D341Med (cell line): ENCODE measurements at places on chromosomes 2 and 18.
A peak's percentile ranks its signal among the peaks of the same experiment; 100 is the strongest.

GRCh38 chr18:55918444-55918843, 330.5 kb upstream of the TCF4 start:
- no peak for DNase-seq

DNA sequence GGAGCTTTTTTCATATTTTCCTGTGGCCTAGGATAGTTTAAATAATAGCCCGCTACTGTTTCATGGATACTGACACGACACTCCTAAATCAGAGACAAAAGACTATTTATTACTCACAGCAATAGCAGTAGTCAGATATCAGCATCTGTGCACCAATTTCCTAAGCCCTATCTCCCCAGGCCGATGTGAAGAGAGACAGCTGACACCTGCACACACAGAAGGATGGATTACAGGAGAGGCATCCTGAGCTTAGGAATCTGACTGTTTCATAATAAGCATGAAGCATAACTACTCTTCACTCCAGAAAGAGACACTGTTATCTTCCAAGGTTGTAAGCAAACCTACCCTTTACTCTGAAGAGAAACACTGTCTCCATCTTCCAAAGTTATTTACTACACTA, 105.4 kb downstream of the ATL2 start:
- DNase-seq, result no peak

GRCh38 chr18:36158266-36158867, 28.7 kb downstream of the ELP2 start:
- no peak for DNase-seq

DNA sequence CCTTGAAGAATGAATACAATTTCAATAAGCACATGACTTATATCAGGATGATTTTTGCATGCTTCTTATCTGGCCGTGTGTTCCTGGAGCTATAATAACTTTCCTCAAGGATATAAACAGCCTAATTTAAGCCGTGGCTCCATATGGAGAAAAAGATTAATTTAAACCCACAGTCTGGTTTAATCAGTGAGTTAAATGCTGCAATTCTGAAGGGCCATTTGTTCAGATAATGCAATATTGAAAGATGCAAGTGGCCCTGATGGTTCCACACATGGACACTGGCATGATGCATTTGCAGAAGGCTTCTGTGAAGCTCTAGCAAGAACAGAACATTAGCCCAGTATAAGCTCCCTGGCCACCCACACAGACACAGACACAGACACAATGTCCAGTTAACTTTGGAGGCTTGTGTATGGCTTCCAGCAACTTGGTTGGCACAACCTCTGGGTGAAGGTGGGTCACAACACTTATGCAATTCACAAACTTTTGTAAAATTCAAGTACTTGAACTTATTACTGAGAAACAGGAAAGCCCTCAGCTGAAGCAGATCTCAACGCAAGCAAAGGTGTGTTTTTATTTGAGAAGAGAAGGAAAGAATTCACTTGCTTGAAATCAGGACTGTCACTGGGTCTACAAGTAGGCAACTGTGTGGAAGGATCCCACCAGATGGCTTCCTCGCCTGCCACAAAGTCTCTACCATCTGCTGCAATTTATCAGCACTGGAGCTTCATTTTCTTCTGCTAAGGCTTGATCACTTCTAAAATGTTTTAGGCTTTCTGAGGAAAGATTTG, 63.3 kb downstream of the MDH1 start:
- no peak for DNase-seq

GRCh38 chr2:197159661-197160211, 150.8 kb downstream of the ANKRD44 start:
- DNase-seq, result no peak

GRCh38 chr2:95526360-95527341, 42.1 kb upstream of the TRIM43B start:
- peak; percentile 82 for DNase-seq

DNA sequence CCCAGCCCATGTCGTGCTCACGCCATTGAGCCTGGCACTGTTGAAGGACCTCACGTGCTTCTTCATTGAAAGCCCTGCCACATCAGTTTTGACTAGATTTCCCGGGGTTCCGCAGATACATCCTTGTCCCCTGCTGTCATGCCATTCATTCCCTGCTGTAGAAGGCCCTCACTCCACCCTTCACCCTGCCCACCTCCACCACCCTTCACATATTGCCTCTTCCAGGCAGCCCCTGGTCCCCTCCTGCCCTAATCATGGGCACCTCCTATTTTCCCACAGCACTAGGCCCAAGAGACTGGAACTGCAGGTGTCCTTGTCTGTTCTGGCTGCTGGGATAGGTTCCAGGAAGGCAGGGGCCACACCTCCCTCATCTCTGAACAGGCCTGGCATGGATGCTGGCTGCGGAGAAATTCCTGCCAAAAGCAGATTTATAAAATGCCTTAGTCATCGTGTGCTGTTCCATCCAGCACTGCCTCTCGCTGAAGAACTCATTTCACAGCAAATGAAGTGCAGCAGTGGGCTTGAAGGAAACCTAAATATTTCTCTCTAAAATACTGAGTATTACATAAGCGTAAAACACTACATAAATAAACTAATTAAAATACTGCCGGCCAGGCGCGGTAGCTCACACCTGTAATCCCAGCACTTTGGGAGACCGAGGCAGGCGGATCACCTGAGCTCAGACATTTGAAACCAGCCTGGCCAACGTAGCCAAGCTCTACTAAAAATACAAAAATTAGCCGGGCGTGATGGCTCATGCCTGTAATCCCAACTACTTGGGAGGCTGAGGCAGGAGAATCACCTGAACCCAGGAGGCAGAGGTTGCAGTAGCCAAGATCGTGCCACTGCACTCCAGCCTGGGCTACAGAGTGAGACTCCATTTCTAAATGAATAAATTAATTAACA, 38.4 kb downstream of the EIF4E2 start:
- DNase-seq, result no peak

DNA sequence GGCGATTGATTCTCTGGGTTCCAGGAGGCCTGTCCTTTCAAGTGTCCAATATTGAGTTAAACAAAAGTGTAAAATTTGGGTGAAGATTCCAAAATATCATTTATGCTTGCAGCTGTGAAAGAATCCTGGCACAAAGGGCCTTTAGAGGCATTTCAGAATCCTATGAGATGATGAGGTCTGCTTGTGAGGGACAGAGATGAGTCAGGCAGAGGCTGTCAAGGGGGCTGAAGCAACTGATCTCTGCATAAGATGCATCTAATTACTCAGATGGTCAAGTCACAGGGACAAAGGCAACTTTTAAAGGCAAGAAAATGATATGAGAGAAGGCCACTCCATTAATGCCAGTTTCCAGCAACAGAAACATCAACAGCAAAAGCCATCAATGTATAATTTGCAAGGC, 78.8 kb downstream of the FHOD3 start:
- no peak for DNase-seq

DNA sequence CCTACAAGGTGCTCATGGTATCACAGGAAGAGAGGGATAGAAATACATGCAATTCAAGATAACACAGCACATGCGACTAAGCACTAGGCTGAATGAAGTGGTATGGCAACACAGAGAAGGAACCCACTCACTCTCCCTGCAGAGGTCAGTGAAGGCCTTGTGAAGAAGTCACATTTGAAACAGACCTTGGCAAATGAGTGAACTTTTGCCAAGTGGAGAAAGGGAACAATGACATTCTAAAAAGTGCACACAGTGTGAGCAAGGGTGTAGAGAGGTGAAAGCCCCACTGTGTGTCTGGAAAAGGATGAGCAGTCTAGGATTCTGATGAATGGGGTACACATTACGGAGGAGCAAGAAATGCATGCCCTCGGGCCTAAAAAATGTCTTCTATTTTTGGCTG, 23.3 kb downstream of the KLF7 start:
- DNase-seq, result no peak

GRCh38 chr2:144431392-144431783, 88.5 kb downstream of the ZEB2 start:
- no peak for DNase-seq

GRCh38 chr2:230775737-230776136, 63.1 kb downstream of the CAB39 start:
- no peak for DNase-seq

GRCh38 chr2:204010628-204011560, 74.3 kb downstream of the ICOS start:
- DNase-seq, result no peak

DNA sequence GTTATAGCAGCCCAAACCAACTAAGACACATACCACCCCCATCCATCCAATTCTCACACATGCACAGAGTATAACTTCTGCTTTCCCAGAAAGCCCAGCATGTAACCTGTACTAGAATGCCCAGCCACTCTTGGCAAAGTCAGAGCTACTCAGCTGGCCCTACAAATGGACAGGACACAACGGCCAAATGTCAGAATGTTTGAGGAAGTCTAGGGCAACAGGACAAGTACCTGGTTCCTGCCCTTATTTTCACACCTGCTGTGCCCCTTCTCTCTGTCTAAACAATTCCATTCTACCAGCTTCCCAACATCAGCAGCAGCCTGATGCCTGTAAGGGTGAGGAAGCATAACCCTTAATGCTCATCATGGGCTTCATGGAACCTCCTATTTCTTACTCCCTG, 15.1 kb upstream of the BZW1 start:
- DNase-seq, result no peak

- no peak for DNase-seq
Observed at GRCh38 chr2:40428439-40428838, 23.5 kb downstream of the SLC8A1 start.

DNA sequence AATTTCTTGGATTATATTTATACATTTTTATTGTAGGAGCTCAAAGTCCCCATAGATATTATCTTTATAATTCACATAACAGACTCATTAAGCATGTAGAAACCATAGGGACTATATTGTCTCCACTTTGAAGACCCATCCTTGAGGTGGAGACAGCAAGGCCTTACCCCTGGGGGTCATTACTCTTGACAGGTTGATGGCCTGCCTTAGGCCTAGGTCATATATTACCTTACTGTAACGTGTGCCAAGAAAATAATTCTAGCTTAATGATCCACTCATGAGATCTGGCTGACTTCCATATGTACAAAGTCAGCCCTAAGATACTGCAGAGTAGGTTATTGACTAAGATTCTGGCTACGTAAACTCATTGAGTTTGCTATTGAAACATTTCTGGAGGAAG, 65.4 kb upstream of the GLS start:
- DNase-seq, result no peak

DNA sequence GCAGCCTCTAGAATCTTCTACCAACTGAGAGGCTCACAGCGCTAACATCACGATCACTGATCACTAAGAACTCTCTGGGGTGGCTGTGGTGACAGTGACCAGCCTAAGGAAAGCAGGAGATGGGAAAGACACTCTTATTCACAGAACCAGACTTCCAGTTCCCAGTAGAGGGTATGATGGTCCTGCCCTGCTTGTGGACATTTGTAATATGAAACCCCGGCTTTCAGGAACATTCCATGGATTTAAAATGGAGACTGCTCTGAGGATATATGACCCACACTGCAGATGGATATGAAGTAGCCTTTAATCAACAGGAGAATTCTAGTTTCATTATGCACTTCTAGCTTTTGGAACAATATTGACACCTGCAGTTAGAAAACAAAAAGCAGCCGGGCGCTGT, 131.8 kb downstream of the AFF3 start:
- DNase-seq, result no peak

- DNase-seq, result no peak
Observed at GRCh38 chr2:80887841-80888378, 583.4 kb upstream of the LRRTM1 start.

- no peak for DNase-seq
Observed at GRCh38 chr2:30800159-30800558, 7.1 kb downstream of the CAPN13 start.

GRCh38 chr18:75066936-75067335, 142.0 kb downstream of the PTGR3 start:
- DNase-seq, result peak; percentile 9

DNA sequence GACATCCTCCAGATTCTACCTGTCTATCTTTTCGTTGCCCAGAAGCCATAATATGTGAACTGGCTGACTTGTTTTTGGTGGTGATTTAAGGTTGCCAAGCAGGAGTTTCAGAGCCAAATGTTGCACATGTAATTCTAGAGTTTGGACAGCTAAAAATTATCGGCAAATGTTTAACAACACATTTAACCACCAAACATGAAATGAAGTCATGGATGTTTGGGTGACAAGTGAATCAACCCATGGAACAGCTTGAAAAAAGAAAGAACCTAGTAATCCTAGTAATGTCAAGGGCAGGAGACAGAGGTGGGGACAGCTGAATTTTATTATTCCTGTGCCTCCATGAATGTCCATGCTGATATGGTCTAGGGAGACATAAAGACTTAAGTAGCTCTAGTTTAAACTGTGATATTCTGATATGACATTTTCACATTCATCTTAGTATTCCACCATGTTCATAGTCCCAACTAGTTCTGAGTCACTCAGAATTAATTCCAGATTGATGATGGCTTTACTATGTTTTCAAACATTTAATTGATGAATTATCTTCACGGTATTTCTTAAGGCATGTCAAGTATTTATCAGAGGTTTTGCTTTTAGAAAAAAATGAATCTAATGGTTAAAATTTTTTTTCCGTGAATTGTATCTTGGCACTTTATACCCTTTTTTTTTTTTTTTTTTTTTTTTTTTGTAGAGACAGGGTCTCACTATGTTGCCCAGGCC, 101.7 kb downstream of the SOCS6 start:
- no peak for DNase-seq

DNA sequence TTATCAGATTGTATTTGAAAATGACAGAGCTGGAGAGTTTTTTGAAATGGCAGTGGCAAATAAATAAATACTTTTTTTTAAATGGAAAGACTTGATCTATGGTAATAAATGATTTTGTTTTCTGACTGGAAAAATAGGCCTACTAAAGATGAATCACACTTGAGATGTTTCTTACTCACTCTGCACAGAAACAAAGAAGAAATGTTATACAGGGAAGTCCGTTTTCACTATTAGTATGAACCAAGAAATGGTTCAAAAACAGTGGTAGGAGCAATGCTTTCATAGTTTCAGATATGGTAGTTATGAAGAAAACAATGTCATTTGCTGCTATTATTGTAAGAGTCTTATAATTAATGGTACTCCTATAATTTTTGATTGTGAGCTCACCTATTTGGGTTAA, 30.9 kb downstream of the CD28 start:
- DNase-seq, result no peak

GRCh38 chr18:78241535-78242253, 737.9 kb upstream of the SALL3 start:
- no peak for DNase-seq

DNA sequence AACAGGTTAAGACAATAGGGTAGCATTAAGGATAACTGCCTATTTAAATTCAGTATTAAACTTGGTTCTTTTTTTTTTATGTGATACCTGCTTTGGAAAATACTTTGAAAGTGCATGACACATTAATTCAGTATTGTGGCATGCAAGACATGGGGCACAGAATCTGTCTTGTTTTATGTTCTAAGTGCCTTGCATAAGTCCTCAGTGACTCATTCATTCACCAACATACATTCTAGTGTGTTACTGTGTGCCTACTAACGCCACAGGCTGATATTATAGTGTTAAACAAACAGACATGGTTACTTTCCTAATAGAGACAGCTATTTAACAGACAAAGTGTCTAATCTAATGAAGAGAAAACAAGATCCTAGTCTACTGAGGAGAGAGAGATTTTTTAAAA, 91.7 kb downstream of the GCA start:
- no peak for DNase-seq

GRCh38 chr18:11752116-11752911, 63.2 kb downstream of the GNAL start:
- peak; percentile 72 for DNase-seq
